ENCODE measurements at places on chromosomes 16 and 17. TPM values are rescaled to one million over a fixed set of nuclear protein-coding genes. Genes with fewer than 3 reads are reported as not detected.

The PRR35 gene
- not detected for total RNA-seq

The CORO7 gene
- 12.3 TPM for total RNA-seq

The GFAP gene
- total RNA-seq = not detected

The LGALS9 gene
- not detected for total RNA-seq

The GRIN2A gene
- not detected for total RNA-seq

The MT3 gene
- total RNA-seq = not detected

The KRTAP9-2 gene
- total RNA-seq = not detected

All from hair follicular keratinocyte (primary cell).